ENCODE measurements at places on chromosomes 2 and 18. TPM values are rescaled to one million over a fixed set of nuclear protein-coding genes. Genes with fewer than 3 reads are reported as not detected.

Gene TGFA
- total RNA-seq: 0.05 TPM

Gene LRRC30
- not detected for total RNA-seq

Gene CDCA7
- total RNA-seq: 81.4 TPM

Gene PLEKHM3
- total RNA-seq: 6.6 TPM

Gene CCL20
- not detected for total RNA-seq

Gene SCYGR4
- not detected for total RNA-seq

Gene RUFY4
- 3.3 TPM for total RNA-seq

Gene STPG4
- 0.22 TPM for total RNA-seq

Gene CCDC88A
- 7.2 TPM for total RNA-seq

Gene CD207
- not detected for total RNA-seq

Gene LTBP1
- 0.05 TPM for total RNA-seq

Gene PUM2
- total RNA-seq: 136 TPM

Gene FN1
- total RNA-seq: 11.6 TPM

Gene MYOM1
- total RNA-seq: 1.6 TPM

Gene TUBA4B
- not detected for total RNA-seq

Gene SERPINB12
- not detected for total RNA-seq

Data from T-helper 1 cell treated with Interleukin-12 subunit alpha and Interleukin-12 subunit beta and Interleukin-4 antibody, amounts not matched to agents 30 ng/mL and 1 ng/mL, for 36 hours (primary cell).